Epithelial cell of esophagus (primary cell): ENCODE measurements at places on chromosomes 4 and X.

GRCh38 chr4:41963105-41963504 lies 18.5 kb upstream of the DCAF4L1 start:
- peak; percentile 32 for DNase-seq

GRCh38 chrX:26925088-26925487 lies 538.1 kb downstream of the PPP4R3C start:
- peak; percentile 71 for DNase-seq

GRCh38 chr4:114659386-114660008 lies 60.9 kb downstream of the UGT8 start:
- peak; percentile 84 for DNase-seq

DNA sequence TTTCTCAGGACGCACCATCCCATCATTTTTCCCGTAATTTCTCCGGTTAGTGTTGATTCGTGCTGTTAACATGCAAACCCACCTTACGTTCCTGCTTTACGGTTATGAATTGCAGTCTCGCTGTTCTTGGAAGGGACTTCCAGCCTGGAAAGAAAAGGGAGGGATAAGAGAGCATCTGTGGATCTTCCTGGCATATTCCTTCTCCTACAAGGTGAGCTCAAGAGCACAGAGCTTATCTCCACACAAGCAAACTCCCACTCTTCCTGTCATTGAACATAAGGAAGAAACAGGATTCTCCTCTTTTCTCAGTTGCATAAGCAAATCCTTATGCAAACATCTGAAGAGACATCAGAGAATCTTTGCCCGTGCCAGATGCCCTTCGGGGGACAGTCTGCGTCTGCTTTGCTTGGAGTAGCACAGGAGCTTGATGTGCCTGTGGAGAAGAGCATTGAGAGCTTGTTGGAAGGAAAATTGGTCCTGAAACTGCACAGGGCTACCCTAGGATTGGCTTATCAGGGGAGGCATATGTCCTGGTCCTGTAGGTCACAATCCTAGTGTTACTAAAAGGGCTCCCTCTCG lies 127.0 kb downstream of the ASMT start:
- DNase-seq = no peak

GRCh38 chr4:80610845-80611677 lies 275.5 kb downstream of the CFAP299 start:
- peak; percentile 30 for DNase-seq

DNA sequence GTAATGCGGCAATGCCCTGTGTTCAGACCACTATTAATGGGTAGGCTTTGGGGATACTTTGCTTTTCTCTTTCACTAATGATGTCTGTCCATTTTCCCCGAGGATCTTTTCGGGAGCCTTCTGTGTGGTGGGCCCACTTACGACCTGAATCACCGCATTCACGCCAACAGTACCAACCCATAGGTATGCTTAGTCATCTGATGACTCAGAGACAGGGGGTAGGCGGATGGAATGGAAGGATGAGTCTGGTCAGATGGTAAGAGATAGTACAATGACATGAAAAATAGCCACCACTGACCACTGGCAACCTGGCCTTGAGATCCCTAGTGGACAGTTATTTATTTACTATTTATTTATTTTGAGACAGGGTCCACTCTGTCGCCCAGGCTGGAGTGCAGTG lies 76.0 kb upstream of the DHRSX start:
- DNase-seq = peak; percentile 17

DNA sequence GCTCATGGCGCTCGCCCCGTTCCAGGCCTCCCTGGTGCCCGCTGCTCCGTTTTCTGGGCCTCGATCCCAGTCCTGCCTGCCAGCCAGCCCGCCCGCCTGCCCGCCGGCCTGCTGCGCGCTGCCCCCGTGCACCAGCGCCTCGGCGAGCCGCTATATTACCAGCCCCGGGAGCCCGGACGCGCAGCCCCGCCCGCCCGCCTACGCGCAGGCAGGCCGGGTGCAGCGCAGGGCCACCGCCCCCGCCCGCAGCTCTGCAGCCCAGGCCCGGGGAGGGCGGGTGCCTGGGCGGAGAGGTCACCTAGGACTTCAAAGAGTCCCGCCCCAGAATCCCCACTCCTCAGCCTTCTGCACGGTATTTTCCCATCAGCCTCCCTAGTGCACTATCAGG lies at the start of gene MAOB:
Gene MAOB (minus strand): TSS at position 157 of the 388 bp plus-strand sequence. CDS start 151 bp downstream, at position 6.
- peak; percentile 24 for DNase-seq

- no peak for DNase-seq
Measured at GRCh38 chr4:108334031-108334430, 165.3 kb upstream of the LEF1 start.

DNA sequence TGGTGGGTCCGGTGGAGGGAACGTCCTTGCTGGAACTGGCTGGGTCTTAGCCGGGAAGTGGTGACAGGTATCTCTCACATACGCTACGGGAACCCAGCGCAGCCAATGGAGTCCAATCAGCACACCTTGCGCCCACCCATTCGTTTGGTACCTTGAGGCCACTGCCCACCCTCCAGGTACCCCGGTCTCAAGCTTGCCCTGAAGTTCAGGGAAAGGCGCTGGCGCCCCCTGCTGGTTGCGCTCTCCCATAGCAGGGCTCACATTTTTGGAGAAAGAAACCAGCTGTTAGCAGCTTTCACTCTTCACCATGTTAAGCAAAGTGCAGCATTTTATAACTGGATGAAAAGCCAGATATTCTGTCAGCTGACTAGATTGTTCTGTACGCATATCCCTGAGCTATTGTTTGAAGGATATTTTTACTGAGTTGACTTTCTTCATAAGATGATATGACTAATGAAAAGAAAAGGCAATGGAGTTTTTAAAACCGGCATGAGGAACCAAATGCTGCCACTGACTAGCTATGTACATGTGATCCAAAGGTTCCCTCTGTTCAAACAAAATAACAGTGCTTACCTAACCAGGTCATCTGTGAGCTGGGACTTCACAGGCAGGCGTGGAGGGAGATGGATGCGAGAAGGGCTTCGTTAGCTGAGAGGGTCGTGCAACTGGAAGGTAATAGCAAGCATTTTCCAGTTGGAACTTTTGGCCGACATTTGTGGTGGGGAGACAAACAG lies 43.7 kb downstream of the OTOP1 start:
- DNase-seq = no peak

GRCh38 chr4:144633215-144633614 lies 12.7 kb upstream of the HHIP start:
- DNase-seq = no peak

GRCh38 chrX:108412783-108413182 lies 25.4 kb downstream of the COL4A6 start:
- DNase-seq = peak; percentile 33

- DNase-seq = peak; percentile 23
Measured at GRCh38 chr4:74032064-74032463, 6.4 kb downstream of the CXCL3 start.

- DNase-seq = no peak
Measured at GRCh38 chrX:9316096-9316495, 148.8 kb upstream of the TBL1X start.

DNA sequence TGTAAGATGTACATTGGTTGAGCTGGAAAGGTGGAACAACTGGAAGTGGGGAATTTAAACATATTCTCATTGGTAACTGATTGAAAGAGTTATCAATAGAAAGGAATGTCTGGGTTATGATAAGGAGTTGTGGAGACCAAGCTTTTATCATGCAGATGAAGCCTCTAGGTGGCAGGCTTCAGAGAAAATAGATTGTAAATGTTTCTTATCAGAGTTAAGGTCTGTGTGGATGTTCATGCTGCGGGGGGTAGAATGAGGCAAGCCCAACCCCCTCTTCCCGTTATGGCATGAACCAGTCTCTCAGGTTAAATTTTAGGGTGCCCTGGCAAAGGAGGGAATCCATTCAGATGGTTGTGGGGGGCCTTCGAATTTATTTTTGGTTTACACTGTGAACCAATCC lies 16.0 kb downstream of the ARSD start:
- DNase-seq = no peak

DNA sequence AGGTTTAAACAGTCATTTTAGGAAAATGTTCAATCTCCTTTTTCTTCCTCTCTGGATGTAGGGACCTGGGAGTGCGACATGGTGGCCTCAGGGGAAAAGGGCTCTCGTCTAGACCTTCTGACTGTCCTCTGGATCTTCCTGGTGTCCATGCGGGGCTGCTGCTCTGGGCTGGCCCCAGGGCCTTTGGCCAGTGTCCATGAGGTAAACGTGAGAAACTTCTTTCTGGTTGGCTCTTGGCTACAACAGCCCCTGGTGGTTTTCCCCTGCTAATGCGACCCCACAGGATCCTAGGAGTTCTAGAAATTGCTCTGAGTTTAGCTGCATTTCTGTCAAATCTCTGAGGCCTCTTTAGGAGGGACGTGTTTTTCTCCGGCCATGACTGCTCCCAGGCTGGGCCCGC lies 85.7 kb downstream of the MFAP3L start:
- DNase-seq = no peak

DNA sequence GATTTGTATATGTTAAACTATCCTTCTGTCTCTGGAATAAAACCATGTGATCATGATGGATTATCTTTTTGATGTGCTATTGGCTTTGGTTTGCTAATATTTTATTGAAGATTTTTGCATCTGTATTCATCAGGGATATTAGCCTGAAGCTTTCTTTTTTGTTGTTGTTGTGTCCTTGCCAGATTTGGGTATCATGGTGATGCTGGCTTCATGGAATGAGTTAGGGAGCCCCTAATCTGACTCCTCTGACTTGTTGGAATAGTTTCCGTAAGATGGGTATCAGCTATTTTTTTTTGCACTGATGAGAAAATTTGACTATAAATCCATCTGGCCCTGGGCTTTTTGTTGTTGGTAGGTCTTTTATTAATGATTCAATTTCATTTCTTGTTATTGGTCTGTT lies 45.7 kb downstream of the ATP10D start:
- no peak for DNase-seq

DNA sequence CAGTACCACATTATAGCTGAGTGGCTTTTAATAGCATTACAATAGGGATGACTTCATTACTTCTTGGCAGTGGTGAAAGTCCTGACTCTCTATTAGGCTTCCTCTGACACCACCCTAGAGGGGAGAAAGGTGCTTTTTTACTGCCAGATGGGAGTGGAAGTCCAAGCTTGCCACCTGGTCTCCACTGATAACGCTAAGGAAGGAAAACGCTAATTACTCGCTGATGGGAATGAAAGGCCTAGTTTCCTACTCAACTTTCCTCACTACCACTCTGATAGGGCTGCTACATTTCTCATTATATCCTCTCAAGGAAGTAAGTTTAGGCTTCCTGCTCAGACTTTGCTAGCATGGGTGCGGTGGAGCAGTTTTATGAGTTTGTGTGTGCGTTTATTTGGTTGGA lies 62.3 kb upstream of the PAGE3 start:
- no peak for DNase-seq

DNA sequence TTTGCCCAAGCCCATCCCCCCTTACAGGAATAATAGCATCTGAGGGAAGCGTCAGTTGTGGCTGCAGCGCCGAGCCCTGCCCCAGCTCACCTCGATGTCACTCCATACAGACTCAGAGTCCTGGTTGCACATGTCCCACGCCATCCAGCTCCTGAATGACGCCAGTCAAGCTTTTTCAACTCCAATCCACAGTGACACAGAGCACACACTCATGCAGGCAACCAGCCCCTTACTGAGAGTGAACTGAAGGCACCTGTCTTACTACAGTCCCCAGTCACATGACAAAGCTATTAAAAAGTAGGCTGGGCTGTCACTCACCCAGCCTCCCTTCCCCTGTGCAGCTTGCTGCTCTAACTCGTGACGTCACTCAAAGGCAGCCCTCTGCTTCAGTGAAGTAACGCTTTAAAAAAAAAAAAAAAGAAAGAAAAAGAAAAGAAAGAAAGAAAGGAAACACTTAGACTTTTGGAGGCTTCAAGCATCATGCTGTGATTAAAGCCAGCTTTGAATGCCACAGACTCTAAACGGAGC lies at the start of gene PPARGC1A:
Gene PPARGC1A (minus strand): TSS at position 234 of the 528 bp plus-strand sequence. CDS start 90 bp downstream, at position 144.
- peak; percentile 40 for DNase-seq

GRCh38 chrX:100931925-100932285 lies 3.2 kb upstream of the XKRX start:
- DNase-seq = no peak

- peak; percentile 17 for DNase-seq
Measured at GRCh38 chr4:532588-533317, 33.7 kb downstream of the PIGG start.

DNA sequence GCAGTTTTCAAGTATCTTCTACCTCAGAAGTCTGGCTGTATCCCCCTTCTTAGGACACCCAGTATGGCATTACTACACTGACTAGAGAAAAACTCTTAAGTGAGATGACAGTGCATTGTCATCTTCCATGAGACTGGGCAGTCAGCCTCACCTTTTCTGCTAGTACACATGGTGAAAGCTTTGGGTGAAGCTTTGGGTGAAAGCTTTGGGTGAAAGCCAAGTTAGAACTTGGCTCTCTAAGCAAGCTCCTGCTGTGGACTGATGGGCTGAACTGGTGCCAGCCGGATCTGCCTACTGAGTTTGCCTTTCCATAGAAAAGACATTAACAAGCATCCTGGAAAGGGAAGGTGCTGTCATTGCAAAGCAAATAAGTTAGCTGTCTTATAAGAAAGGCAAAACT lies 8.8 kb downstream of the EPHA5 start:
- no peak for DNase-seq

DNA sequence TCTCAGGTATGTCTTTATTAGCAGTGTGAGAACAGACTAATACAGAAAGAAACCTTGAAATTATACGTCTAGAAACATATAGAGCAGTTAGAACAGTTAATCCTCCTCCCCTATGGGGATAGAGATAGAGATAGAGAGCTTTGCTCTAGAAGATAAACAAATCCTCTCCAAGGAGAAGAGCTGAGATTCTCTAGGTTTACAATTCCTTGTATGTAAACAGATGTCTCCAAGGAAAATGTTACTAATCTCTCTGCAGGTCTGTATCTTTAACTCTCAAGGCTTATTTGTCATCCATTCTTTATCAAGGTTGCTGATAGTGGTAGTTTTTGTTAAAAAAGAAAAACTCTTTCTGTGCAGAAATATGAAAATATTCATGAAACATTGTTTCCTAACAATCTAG lies 282.1 kb upstream of the GIMD1 start:
- DNase-seq = no peak

DNA sequence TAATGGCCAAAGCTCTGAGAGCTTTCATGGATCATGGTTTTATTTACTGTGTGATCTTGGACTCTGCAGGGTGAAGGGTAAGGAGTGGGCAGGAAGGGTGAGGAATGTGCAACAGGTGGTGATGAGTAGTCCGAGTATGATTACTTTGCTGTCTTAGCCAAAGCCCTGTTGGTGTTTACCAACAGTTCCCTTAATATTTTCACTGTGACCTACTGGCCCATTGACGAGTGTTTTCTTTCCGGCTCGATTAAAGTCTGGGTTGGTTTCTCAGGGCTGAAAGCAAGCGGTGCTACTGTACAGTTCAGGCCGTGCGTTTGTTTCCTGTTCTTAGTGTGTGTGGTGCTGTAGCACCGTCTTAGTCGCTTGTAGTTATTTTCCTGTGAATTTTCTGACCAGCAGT lies 2.6 kb downstream of the ARHGAP24 start:
- DNase-seq = no peak

GRCh38 chr4:108384544-108384943 lies 215.8 kb upstream of the LEF1 start:
- no peak for DNase-seq
